ENCODE measurements at places on chromosomes 16 and 17. TPM values are rescaled to one million over a fixed set of nuclear protein-coding genes. Genes with fewer than 3 reads are reported as not detected.

SMPD3 gene
- total RNA-seq = not detected

MARVELD3 gene
- not detected for total RNA-seq

SEZ6L2 gene
- total RNA-seq = 1.4 TPM

KRT20 gene
- not detected for total RNA-seq

MT1B gene
- total RNA-seq = not detected

MT4 gene
- not detected for total RNA-seq

MTHFSD gene
- 5.7 TPM for total RNA-seq

TSR3 gene
- total RNA-seq = 73.3 TPM

HS3ST3A1 gene
- 8.3 TPM for total RNA-seq

BEAN1 gene
- 0.09 TPM for total RNA-seq

NOXO1 gene
- not detected for total RNA-seq

ENPP7 gene
- not detected for total RNA-seq

HSD11B2 gene
- total RNA-seq = not detected

PPP1R1B gene
- total RNA-seq = 4.1 TPM

PAQR4 gene
- total RNA-seq = 13.8 TPM

OR1F1 gene
- not detected for total RNA-seq

CPNE7 gene
- total RNA-seq = 0.65 TPM

GP1BA gene
- not detected for total RNA-seq
